ENCODE measurements at places on chromosomes 2 and 18.

DNA sequence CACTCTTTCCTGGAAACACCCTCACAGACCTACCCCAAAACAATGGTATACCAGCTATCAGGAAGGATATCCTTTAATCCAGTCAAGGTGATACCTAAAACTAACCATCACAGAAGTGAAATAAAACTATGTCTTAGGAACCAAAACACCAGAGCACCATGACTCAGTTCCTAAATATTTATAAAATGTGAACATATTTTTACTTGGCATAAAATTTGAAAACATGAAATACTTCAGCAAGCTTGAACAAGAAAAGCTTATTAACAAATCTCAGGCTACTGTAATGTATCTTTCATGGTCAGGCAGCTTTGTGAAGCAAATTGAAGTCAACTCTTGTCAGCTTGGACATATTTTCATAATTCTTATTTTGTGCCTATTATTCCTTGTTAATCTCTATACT lies 440.8 kb upstream of the CDH20 start:
- no peak for DNase-seq

- no peak for DNase-seq
Observed at GRCh38 chr18:48354746-48355260, 54.4 kb downstream of the ZBTB7C start.

DNA sequence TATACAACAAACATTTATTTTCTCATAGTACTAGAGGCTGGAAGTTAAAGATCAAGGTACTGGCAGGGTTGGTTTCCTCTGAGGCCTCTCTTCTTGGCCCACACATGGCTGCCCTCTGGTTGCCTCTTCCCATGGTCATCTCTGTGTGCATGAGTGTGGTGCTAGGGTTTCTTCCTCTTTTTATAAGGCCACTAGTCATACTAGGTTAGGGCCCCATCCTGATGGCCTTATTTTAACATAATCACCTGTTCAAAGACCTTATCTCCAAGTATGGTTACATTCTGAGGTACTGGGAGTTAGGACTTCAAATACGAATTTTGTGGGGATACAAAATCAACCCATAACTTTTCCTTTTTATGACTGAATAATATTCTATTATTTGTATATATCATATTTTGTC lies 4.8 kb upstream of the RIOK3 start:
- no peak for DNase-seq

GRCh38 chr2:100767224-100767653 lies 52.7 kb upstream of the NPAS2 start:
- DNase-seq: no peak

DNA sequence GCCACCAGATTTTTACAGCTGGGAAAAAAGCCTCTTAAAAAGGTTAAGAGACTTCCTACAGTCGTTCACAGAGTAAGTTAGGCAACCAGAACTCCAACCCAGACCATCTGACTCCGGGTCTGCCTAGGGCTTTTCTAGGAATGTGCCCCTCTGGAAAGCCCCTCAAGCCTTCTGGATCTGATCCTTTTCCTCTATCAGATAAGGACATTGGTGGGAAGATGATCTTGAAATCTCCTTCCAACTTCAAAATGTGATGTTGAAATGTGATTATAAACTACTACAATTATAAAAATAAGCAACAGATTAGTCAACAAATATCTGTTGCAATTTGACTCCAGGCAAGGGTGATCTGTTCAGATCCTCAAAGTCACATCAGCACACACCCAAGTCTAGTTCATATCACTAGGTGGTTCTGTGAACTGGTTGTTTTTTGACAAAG lies 270.4 kb downstream of the ARHGAP15 start:
- DNase-seq: no peak

GRCh38 chr18:58870130-58870529 lies 5.5 kb downstream of the ZNF532 start:
- no peak for DNase-seq

DNA sequence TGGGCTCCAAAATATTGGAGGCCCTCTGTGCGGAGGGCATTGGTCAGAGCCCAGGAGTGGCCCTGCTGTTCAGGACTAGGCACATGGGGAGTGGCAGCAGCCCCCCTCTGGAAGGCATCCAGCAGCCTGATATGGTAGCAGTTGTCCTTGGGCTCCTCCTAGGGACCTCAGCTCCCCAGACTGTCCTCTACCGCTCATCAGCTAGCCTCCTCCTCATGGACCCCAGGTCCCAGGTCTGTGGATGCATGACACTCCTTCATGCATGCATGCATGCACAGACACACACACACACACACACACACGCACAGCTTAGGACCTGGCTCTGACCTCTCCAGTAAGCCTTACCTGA lies 15.4 kb upstream of the ATP6V1B1 start:
- DNase-seq: no peak

DNA sequence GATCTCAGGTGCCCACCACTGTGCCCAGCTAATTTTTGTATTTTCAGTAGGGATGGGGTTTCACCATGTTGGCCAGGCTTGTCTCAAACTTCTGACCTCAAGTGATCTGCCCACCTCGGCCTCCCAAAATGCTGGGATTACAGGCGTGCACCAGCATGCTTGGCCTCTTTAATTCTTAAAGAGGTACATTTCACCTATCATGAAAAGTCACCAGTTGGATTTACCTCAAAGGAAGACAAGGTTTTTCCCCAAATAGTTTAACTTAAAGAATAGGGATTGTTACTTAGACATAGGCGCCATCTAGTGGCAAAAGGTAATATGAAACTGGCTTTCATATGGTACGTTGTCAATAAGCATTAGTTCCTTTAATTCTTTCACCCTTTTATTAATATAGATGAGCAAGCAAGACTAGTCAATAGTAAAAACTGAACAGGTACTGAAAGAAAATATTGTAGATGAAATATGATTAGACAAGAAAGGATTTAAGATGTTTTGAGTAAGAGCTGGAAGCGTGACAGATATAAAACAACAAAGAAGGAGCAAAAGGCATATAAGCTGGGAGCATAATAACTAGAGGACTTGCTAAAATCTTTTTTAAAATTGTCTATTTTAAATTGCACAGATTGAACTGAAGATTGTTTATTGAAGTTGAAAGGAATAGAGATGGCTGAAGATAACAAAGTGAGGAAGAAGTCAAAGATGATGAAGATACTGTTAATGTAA lies 35.0 kb upstream of the PSMD14 start:
- peak; percentile 19 for DNase-seq

GRCh38 chr2:223041527-223042109 lies 10.4 kb upstream of the KCNE4 start:
- no peak for DNase-seq

DNA sequence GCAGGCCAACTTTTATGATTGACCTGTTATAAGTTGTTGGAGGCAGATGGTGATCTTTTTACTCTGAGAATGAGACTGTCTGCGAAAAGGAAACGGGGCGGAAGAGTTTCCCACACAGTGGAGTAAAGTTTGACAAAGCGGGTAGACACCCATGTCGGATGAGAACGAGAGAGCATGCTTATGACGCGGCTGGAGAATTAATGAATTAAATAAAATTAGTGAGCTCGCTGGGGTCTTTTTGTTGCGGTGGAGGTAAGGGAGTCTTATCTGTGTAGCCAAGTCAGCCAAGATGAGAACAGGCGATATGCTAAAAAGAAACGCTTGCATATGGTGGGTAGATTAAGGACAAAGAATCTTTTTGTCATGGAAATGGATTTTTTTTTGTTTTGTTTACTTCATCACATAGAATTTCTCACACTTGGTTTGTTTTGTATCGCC lies 1.8 kb downstream of the SALL3 start:
- DNase-seq: no peak

- DNase-seq: no peak
Observed at GRCh38 chr2:28300485-28301341, 91.9 kb upstream of the FOSL2 start.

DNA sequence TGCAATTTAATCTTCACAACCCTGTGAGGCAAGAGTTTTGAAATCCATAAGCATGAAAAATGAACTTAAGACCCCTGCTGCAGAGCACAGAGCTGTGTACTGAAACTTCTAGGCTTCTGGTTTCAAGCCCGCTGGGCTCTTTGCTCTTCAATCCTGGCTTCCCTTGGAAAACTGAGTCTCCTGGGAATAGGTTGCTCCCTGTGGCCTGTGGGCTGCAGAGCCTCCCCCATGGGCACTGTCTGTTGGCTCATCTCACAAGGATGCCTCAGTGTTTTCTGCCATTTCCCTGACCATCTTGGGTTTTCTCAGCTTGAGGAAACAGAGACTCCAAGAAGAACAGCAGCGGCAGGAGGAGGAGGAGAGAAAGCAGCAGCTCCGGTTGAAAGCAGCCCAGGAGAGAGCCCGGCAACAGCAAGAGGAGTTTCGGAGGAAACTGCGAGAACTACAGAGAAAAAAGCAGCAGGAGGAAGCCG lies 44.5 kb downstream of the SUMO1 start:
- DNase-seq: no peak
